Endothelial cell of umbilical vein (primary cell): ENCODE measurements at places on chromosomes 4 and X. TPM values are rescaled to one million over a fixed set of nuclear protein-coding genes. Genes with fewer than 3 reads are reported as not detected.

GRCh38 chr4:75817901-75818300 is 84.4 kb downstream of the PPEF2 start:
- no peaks in the 10 kb centered on the region for H3K4me1 ChIP-seq
- peaks cover 11% of the 10 kb centered on the region for H3K36me3 ChIP-seq
- H3K27ac ChIP-seq = no peak overlapping the region
- H3K27me3 ChIP-seq = no peaks in the 10 kb centered on the region
- H3K4me3 ChIP-seq = no peak overlapping the region

PAGE5 gene
- not detected in 2 replicates for total RNA-seq

GRCh38 chr4:142411993-142412392 is 434.1 kb downstream of the INPP4B start:
- DNase-seq = no peak
- no peaks in the 10 kb centered on the region for H3K36me3 ChIP-seq
- no peak overlapping the region for H3K4me3 ChIP-seq
- no peak overlapping the region for H3K27ac ChIP-seq
- no peaks in the 10 kb centered on the region for H3K27me3 ChIP-seq

DNA sequence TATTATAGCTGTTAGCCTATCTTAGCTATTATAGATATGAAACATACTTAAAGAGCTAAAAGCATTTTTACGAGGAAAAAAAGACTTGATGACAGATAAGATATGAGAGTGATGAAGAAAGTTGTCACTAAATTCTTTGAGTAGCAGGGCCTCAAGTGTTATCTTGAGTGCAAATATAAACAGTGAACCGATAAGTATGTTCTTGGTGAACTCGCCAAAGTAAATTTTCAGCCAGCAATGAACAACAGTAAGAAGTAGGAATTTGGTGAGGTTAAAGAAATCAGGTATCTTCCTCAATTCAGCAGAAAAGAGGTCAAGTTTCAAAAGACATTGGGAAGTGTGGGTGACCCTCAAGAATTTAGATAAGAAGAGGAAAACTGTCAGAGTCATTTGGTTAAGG is 471.8 kb upstream of the FTHL17 start:
- no peaks in the 10 kb centered on the region for H3K36me3 ChIP-seq
- no peaks in the 10 kb centered on the region for H3K27me3 ChIP-seq
- H3K27ac ChIP-seq = no peak overlapping the region
- peaks cover 18% of the 10 kb centered on the region for H3K4me1 ChIP-seq

GLRA2 gene
- not detected in 2 replicates for total RNA-seq

- no peak for DNase-seq
- no peak overlapping the region for H3K4me3 ChIP-seq
- no peaks in the 10 kb centered on the region for H3K36me3 ChIP-seq
- H3K4me1 ChIP-seq = peaks cover 8% of the 10 kb centered on the region
- no peaks in the 10 kb centered on the region for H3K27me3 ChIP-seq
Measured at GRCh38 chr4:16155528-16156169, 70.6 kb downstream of the TAPT1 start.

- no peak overlapping the region for H3K4me3 ChIP-seq
- no peaks in the 10 kb centered on the region for H3K27me3 ChIP-seq
- no peaks in the 10 kb centered on the region for H3K36me3 ChIP-seq
- no peaks in the 10 kb centered on the region for H3K4me1 ChIP-seq
- no peak overlapping the region for H3K27ac ChIP-seq
- DNase-seq = no peak
Measured at GRCh38 chr4:29220761-29221160, 1499.4 kb upstream of the PCDH7 start.

DUX4 gene
- total RNA-seq = not detected in 2 replicates

ATP6AP1 gene
- 136 and 145 TPM in 2 replicates for total RNA-seq

DCAF12L1 gene
- total RNA-seq = 23.2 and 25.7 TPM in 2 replicates

CNKSR2 gene
- total RNA-seq = 0.13 and 0.48 TPM in 2 replicates

GRCh38 chrX:134173541-134174272 is 63.3 kb upstream of the CCDC160 start:
- no peaks in the 10 kb centered on the region for H3K4me1 ChIP-seq
- H3K27ac ChIP-seq = no peak overlapping the region

DNA sequence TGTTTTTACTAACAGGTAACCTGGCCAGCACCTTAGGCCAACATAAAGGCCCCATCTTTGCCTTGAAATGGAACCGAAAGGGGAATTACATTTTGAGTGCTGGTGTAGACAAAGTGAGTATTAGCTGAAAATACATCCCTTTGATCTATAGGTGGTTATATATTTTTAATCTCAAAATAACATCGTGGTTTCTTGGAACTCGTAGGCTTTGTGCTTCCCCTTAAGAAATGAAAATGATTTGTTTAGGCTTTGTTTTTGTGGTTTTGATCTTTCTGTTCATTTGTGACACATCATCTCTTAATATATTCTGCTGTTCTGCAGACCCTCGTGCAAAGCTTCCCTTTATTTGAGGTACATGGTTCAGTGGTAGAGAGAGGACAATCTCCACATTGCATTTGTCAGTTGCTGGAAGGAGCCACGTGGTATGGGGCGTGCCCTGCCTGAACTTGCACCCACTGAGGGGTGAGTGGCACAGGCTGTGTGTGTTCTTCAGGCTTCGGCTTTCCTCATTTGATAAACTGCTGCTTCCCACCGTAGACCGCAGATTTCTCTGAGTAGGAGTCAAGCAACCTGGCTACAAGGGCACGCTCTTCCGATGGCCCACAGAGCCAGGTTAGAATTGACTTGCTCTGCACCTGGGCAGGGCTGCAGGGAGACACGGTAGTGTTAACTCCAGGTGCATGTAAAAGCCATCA is 72.2 kb downstream of the GPR143 start:
- no peaks in the 10 kb centered on the region for H3K27me3 ChIP-seq
- peaks cover 1% of the 10 kb centered on the region for H3K36me3 ChIP-seq
- no peak for DNase-seq
- H3K4me1 ChIP-seq = no peaks in the 10 kb centered on the region
- no peak overlapping the region for H3K27ac ChIP-seq
- no peak overlapping the region for H3K4me3 ChIP-seq

- H3K36me3 ChIP-seq = no peaks in the 10 kb centered on the region
- H3K4me3 ChIP-seq = no peak overlapping the region
- no peak overlapping the region for H3K27ac ChIP-seq
Measured at GRCh38 chr4:152690706-152691651, 11.2 kb upstream of the TMEM154 start.

GRCh38 chr4:117560329-117560728 is 474.0 kb upstream of the NDST3 start:
- no peaks in the 10 kb centered on the region for H3K4me1 ChIP-seq
- no peak overlapping the region for H3K4me3 ChIP-seq
- H3K36me3 ChIP-seq = no peaks in the 10 kb centered on the region
- no peak overlapping the region for H3K27ac ChIP-seq
- no peaks in the 10 kb centered on the region for H3K27me3 ChIP-seq

- H3K36me3 ChIP-seq = no peaks in the 10 kb centered on the region
- DNase-seq = no peak
- H3K4me1 ChIP-seq = no peaks in the 10 kb centered on the region
- no peak overlapping the region for H3K4me3 ChIP-seq
- no peaks in the 10 kb centered on the region for H3K27me3 ChIP-seq
- H3K27ac ChIP-seq = no peak overlapping the region
Measured at GRCh38 chrX:84335121-84335520, 147.1 kb upstream of the RPS6KA6 start.

GRCh38 chr4:71593311-71593710 is 190.6 kb downstream of the GC start:
- H3K4me3 ChIP-seq = no peak overlapping the region
- H3K27ac ChIP-seq = no peak overlapping the region
- H3K27me3 ChIP-seq = no peaks in the 10 kb centered on the region
- DNase-seq = no peak

MAGEA10 gene
- not detected in 2 replicates for total RNA-seq

MND1 gene
- total RNA-seq = 7.7 and 8.2 TPM in 2 replicates

USO1 gene
- 60.2 and 66.0 TPM in 2 replicates for total RNA-seq

GRCh38 chr4:164949448-164950143 is 27.9 kb downstream of the TRIM61 start:
- H3K36me3 ChIP-seq = no peaks in the 10 kb centered on the region
- H3K27me3 ChIP-seq = no peaks in the 10 kb centered on the region
- no peak overlapping the region for H3K27ac ChIP-seq
- H3K4me1 ChIP-seq = no peaks in the 10 kb centered on the region
- DNase-seq = no peak

IL15 gene
- 3.0 and 3.1 TPM in 2 replicates for total RNA-seq

- H3K4me1 ChIP-seq = peaks cover 25% of the 10 kb centered on the region
- no peak overlapping the region for H3K4me3 ChIP-seq
- H3K36me3 ChIP-seq = peaks cover 5% of the 10 kb centered on the region
- DNase-seq = no peak
- no peaks in the 10 kb centered on the region for H3K27me3 ChIP-seq
Measured at GRCh38 chr4:48588230-48589097, 98.4 kb downstream of the ZAR1 start.

DNA sequence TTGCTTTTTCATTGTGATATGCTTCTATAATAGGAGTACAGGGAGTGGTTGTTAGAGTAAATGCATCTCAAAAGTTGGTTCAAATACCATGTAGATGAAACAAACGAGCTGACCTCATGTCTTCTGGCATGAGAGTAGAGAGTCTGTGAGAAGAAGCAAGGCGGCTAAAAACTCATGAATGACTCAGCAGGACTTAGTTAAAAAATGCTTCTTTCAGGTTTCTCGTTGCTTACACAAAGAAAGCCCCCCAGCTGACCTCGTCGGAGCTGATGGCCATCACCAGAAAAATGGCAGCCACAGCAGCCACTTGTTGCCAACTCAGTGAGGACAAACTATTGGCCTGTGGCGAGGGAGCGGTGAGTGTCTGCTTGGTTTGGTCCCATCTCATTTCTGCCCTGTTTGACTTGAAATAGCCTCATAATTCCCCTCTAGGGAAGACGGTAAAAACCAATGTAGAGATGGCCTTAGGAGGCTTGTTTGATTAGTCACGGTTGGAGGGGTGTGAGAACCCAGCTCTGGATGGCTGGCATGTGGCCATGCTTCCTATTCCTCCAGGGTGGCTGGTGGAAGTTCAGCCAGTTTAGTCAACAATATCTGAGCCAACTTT is 14.5 kb downstream of the AFP start:
- DNase-seq = no peak
- no peak overlapping the region for H3K27ac ChIP-seq
- H3K4me1 ChIP-seq = no peaks in the 10 kb centered on the region
- peaks cover 30% of the 10 kb centered on the region for H3K27me3 ChIP-seq
- no peaks in the 10 kb centered on the region for H3K36me3 ChIP-seq

HS6ST2 gene
- 0.49 and 0.55 TPM in 2 replicates for total RNA-seq

LGI2 gene
- not detected in 2 replicates for total RNA-seq
